Activated T-cell treated with anti-CD3 and anti-CD28 coated beads for 4 hours (primary cell): ENCODE measurements at places on chromosomes 7 and 10.

DNA sequence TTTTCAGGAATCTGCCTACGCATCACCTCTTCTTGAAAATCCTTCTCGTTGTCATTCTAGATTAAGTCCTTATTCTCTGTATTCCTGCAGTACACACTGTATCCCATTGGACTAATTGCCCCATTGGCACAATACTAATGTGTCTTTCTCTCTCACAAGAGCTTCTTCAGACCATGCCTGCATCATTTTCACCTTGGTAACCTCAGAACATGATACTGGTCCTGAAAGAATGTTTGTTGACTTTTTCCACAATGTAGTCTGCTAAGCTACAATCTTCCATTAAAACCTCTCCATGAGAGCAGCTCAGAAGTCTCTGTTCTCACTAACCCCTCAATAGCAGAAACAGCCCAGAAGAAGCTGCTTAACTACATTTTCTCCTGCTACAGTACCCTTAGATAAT is 270.7 kb downstream of the PCDH15 start:
- DNase-seq = no peak

DNA sequence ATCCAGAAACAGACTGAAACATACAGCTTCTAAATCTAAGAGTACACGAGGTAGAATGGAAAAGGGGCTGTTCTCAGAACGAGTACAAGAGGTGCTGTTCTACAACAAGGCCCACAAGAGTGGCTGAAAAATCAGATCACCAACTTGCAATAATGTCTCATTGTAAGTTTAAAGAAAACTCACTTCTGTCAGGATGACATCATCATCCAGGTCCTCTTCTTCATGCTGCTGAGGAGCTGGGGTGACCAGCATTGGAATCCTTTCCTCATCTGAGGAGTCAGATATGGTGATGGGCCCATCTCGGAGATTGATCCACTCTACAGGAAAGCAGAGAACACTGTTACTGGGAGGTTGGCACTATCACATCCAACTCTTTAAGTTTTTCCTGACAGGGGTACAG is 28.8 kb downstream of the RNF216 start:
- DNase-seq = no peak

- no peak for DNase-seq
Measured at GRCh38 chr10:69484736-69485135, 33.5 kb downstream of the TSPAN15 start.

DNA sequence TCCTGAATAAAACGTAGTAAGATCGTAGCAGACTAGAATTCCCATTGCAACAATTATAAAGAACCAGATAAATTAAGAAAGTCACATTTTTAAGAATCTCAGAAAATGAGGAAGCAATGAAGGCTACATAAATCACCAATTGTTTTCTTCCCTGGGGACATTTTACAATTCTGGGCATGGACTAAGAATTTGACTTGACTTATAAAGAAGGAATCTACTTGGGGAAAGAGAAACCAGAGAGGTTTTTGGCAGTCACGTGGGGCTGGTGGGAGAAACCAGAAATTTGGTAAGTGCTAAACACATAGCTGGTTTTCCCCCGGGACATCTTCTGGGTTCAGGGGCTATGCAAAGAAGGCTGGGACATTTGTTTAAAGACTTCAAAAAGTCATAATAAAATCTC is 109.8 kb upstream of the IL6 start:
- no peak for DNase-seq

DNA sequence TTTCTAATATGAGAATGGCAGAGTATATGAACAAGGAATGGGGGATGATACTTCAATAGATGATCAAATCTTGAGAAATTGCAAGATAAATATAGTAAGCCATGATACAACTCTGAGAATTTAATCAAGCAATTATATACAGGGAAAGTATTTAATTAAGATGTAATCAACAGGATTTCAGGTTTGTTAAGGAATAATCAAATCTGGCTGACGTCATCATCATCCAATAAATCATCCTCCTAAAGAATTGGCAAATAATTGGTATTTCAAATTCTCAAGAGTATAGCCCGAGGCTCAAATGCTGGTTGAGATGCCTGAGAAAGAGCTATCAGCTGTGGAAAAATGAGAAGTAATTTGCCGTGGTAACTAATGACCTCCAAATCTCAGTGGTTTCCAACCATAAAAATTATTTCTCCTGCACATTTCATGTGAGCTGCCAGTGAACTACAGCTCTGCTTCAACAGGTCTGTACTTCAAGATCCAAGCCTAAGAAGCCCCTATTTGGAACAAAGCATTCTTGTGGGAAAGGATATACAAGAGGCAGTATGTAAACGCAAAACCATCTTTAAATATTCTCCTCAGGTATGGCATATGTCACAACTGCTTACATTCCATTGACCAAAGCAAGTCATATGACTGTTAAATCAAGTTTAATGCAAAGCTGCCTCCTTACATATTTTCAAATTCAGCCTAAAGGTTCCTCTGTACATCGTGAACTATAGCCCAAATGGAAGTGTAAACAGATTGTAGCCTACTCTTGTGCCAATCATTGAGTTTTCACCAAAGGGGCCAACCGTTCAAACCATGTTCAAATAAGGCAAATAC is 503.0 kb downstream of the KIF20B start:
- no peak for DNase-seq

GRCh38 chr10:37752334-37752875 is 105.0 kb downstream of the ZNF248 start:
- DNase-seq = no peak

DNA sequence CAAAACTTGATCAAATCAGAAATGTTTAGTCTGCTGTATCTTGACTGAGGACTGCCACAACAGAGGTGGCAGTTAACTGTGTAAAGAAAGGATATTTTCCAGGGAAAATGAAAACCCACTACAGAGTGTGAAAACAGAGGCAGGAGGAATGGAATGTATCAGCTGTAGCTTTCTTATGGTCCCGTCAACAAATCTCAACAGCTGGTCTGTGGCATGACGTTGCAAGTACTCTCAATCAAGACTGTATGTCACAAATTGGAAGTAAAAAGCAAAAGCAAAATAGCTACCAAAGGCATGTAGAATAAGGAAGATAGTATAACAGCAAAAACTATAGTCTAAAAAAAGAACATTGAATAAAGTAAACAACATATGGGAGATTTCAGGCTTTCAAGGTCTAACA is 123.5 kb downstream of the KMT2C start:
- DNase-seq = no peak

- DNase-seq = no peak
Measured at GRCh38 chr10:116324951-116325635, 845 bp downstream of the CCDC172 start.

- DNase-seq = no peak
Measured at GRCh38 chr7:37142958-37143357, 305.7 kb downstream of the ELMO1 start.

GRCh38 chr10:71771821-71772617 is 1.3 kb downstream of the VSIR start:
- peak; percentile 65 for DNase-seq

DNA sequence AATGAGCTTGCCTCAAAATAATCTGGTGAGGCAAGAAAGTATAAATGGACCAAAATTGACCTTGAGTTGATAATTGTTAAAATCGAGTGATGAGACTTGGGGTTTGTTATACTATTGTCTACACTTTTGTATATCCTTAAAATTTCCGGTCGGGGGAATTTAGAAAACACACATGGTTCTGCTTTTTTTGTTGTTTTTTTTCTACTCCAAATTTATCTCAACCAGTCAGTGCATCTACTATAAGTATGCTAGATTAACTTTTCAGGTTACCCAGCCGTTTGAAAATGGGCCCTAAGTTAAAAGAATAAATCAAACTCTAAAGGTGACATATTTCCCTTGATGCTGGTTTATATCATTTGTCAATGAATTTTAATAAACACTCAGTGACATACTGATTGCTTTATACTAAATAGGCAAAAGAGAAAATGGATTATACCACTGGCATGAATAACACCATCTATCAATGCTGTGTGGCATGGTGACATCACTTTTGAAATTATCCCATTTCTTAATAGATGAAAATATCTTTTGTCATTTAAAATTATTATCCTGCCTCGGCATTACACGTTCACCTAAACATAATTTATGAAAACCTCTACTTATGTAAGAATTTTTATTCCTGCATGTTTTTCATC is 40.3 kb upstream of the ST8SIA6 start:
- DNase-seq = no peak

DNA sequence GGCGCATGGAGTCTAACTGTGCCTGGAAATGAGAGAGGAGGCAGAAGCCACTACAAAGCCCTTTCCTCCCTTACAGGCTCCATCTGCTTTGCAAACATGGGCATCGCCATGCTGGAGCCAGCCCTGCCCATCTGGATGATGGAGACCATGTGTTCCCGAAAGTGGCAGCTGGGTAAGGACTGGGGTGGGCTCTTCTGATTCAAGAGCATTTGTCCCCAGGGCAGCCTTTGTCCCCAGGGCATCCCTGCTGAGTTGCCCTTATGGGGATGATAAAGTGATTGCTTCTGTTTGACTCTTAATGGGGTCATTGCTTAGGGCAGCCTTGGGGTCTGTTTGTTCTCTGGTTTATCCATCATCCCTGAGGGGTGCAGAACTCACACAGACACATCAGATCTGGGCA is 16.8 kb downstream of the SLC18A2 start:
- DNase-seq = no peak

DNA sequence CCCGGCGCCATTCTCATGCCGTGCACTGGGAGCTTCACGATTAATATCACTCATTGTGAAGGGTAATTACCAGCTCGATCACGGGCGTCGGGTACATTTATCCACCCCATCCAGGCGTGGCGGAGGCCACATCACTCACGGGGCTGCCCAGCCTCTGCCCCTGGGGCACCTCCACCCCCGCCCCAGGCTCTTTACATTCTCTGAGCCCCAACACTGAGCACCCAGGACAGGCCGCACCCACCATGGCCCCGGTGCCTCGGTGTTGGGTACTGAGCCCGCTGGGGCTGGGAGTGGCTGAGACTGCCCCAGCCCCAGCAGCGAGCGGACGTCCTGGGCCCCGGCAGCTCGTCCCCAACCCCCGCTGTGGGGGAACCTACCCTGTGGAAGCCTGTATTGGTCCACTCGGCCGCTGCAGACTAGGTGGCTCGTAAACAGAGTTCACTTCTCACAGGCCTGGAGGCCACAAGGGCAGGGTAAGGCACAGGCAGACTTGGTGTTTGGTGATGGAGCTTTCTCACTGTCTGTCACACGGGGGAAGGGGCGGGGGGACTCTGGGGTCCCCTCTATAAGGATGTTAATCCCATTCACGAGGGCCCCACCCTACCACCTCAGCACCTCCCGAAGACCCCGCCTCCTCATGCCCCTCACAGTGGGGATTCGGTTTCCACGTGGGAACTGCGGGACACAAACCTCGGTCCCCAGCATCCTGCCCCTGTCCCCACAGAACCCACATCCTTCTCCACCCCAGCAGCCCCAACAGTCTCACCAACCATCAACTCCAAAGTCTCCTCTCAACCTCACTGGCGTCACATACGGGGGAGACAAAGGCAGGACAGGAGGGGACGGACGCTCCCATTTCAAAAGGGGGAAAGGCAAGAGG is 184.1 kb downstream of the ELFN1 start:
- DNase-seq = no peak

GRCh38 chr7:132751244-132751647 is 175.0 kb upstream of the PLXNA4 start:
- no peak for DNase-seq

DNA sequence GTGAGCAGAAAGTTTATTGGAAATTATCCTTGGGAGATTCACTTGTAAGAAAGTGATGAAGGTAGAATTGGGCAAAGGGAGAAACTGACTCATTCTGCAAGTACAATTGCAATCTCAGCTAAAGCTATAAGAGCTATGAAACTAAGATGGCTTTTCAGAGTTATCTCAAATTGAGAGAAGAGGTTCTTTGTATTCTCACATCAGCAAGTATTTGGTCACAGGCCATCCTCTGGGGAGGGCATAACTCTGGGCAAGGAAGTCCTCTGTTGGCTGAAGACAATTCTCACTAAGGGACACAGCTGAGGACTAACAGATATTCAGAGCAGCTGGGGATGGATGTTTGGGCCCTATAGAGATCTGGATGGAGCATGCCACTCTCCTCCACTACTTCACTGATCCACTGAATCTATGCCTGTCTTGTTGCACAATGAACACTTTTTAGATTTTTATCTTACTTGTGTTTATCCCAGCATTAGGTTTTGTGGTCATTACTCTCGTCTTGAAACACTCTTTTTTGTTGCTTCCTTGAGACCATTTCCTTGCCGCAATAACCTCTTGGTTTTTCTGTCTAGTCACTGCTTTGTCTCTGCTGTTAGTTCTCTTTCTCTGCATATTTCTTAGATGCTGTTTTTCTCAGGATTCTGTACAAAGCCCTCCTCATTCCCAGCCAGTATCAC is 115.1 kb downstream of the GNAI1 start:
- DNase-seq = no peak

DNA sequence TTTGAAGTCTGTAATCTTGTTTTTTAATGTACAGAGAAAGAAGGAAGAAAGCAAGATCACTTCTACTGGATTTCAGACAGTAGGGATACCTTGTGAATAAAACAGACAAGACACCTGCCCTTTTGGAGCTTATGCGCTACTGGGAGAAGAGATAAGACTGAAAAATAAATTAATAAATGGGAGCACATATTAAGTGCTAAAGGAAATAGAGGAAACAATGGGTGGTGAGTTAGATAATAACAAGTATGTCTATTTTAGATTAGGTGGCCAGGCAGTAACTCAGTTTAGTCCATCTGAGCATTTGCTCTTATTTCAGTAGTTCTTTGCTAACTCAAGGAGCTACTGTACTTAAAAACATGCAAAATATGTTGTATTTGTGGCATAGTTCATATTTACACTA is 15.9 kb downstream of the MIOS start:
- DNase-seq = no peak

DNA sequence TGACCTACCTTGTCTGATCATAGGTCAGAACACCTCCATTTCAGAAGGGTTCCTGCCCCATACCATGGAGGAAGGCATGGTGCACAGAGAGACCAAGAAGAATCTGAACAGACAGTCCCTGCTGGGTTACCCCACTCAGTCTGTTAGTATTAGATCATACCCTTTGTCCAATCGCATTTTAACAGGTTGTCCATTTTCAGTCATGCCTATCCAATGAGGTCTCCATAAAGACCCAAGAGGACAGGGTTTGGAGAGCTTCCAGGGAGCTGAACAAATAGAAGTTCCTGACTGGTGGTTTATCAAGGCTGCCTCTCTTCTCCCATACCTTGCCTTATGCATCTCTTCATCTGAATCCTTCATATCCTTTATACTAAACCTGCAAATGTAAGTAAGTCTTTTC is 21.2 kb upstream of the SLC16A12 start:
- no peak for DNase-seq

GRCh38 chr7:142603870-142604448 is 145.3 kb upstream of the PRSS1 start:
- DNase-seq = peak; percentile 36

DNA sequence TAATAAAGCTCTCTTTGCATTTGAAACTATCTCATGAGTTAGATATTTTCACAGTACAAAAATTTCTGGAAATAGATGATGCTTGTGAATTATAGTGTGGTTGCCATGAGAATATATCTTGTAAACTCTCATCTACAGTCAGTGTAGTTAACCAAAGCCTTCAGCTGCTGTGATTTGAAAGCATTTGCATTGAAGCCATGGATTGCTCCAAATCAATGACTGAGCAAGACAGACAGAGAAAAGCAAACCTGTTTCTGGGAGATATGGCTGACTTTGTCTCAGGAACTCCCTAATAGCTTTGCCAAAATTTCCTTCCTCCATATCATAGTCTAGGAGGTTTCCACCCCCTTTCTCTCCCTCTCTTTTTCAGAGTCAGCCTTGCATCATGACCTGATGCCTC is 955.3 kb downstream of the REEP3 start:
- DNase-seq = no peak
